Amniotic epithelial cell (primary cell): ENCODE measurements at places on chromosomes 3 and 15.

DNA sequence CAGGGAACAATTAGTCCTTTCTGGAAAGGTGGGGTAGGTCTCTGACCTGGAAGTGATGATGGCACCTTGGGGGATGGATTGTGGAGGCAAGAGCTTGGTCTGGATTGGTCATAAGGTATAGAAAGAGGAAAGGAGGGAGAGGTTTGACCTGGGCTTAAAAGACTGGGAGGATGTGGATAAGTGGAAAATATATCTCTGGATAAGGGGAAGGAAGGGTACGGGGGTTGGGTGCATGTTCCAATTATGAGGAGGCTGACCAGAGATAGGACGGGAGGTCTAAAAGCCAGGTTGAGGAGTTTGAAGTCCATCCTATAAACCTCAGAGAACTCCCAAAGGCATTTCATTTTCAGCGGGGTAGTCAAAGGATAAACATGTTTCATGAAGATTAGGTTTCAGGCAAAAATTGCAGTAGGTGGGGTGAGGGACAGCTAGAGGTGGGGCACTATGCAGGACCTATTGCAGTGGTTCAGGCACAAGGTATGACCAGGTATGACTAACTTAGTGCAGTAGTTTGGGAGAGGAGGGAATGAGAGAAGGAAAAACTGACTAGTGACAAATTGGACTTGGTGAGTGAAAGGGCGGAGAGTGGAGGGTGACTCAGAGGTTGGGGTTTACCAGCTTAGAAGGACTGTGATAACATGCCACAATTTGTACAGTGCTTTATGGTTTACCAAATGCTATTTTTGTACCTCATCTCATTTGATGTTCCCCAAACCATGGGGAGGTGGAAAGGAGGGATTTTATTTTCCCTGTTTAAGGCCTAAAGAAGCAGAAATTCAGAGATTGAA lies 10.7 kb downstream of the PDE8A start:
- peak; percentile 89 for DNase-seq

DNA sequence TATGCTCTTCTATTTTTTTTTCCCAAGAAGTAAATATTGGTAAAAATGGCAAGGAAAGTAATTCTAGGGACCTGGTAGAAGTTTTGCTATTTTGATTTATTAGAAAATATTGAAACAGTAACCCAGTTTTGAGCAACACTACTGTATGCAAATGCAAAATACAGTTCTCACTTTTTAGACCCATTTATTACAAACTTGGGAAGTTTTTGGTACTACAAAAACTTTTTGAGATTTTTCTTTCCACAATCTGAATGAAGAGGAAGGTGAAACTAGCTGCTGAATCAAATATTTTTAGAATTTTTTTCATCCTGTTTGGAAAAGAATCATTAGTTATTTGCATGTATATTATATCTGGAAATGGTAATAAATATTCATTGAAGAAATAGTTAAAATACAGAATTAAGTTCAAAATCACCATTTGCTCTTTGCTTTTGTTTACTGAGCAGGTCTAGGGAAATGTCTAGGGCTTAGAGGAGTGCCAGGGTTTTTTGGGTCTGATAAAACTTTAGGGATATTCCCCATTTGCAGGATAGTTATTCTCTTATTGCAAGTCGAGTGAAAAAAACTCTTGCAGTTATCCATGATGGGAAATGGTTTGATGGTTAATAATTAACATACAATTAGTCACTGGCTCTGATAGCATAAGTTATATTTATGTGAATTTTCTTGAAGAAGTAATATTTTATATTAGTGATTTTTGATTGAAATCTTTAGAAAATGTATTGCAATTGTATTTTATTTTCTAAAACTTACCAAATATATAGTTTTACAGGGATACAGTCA lies 47.0 kb downstream of the TCF12 start:
- no peak for DNase-seq

DNA sequence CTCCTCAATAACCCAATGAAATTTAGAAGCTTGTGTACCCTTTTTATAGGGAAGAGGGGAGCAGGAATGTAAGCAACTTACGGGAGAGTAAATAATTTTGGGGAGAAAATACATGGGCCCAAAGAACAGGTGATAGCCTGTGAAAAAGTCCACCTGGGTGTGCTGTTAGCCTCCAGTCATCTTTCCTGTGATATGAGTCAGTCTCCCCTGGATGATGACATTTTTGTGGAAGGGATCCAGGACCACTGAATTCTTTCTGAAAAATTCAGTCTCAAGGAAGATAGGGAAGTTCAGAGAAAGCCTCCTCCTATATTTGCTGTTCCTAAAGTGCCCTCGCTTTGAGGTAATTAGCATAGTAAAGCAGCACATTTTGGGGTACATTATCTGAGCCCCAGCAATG lies 149.8 kb downstream of the SQOR start:
- DNase-seq: no peak

DNA sequence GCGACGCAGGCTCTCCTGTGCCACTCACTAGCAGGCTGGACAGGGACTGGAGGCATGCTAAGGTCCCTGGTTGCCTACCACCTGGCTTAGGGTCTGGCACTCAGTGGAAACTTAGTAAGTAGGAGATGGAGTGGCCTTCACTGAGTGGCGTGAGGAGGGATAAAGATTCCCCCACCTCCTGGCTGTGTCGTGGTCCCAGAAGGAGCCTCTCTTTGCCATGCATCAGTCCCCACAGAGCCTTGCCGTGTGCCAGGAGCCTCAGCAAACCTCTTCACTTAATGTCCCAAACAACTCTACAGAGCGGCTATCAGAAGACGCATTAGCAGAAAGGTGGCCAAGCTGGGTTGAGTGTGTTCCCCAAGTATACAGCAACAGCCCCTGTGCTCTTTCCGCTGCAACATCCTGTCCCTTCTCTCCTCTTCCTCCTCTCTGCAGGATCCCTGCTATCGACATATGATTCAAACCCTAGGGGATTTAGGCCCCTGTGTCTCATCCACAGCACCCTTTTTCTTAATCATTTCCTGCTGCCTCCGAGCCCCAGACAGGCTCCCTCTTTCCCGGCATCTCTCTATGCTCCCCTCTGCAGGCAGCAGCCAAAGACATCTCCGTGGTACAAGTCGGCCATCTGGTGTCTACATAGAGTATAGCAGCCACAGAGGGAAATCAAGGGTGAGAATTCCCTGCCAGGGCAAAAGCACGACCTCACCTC lies 66.7 kb downstream of the SLC6A1 start:
- DNase-seq: peak; percentile 52

DNA sequence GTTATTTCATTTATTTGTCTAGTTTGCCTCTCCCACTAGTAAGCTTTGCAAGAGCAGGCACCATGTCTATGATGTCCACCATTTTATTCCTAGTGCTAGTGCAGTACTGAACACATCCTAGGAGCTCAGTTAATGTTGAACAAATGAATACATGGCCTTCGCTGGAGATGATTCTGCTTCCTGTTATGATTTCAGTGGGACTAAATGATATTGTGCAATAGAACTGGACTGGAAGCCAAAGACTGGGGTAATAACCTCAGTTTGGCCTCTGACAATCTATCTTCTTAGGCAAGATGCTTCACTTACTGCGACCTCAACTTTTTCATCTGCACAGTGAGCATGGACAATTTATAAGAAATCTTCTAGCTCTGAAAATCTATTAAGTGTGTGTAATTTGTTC lies 191.3 kb downstream of the ADAMTSL3 start:
- DNase-seq: peak; percentile 99

GRCh38 chr3:107401301-107401700 lies 24.1 kb downstream of the CCDC54 start:
- no peak for DNase-seq

DNA sequence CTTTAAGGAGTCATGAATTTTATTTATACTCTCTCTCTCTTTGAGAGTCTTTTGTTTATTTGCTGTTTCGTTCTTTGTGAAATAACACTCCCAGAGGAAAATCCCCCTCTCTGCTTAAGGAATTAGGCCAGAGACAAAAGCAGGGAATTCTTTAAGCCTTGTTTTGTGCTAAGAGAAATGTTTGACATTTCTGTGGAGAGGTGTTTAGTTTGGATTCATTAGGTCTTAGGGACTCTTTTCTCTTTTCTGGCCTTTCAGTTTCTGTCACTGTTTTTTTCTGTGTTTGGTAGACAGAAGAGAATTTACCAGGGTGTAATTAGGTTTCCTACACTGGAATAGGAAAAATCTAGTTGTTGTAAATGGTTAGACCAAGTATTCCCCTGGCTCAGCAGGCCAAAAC lies 241.8 kb upstream of the NR2F2 start:
- DNase-seq: no peak

DNA sequence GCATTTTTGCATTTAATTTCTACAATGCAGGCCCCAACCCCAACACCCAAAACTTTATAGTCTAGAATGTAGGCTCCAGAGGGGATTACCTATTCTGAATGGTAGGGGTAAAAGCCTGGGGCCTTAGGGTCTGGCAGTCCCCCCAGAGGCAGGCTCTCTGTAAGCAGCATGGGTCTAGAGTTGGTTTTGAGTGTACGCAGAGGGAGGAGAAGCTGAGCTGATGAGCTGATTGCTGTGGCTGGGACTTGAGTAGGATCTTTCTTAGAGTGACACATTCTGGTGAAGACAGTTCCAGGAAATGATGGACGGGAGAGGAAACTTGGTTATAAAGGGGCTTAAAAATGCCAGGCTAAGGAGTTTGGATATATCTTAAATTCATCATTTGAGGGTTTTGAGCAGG lies 2.1 kb downstream of the LPP start:
- DNase-seq: no peak

- no peak for DNase-seq
Measured at GRCh38 chr3:145269106-145269505, 891.9 kb downstream of the PLOD2 start.

DNA sequence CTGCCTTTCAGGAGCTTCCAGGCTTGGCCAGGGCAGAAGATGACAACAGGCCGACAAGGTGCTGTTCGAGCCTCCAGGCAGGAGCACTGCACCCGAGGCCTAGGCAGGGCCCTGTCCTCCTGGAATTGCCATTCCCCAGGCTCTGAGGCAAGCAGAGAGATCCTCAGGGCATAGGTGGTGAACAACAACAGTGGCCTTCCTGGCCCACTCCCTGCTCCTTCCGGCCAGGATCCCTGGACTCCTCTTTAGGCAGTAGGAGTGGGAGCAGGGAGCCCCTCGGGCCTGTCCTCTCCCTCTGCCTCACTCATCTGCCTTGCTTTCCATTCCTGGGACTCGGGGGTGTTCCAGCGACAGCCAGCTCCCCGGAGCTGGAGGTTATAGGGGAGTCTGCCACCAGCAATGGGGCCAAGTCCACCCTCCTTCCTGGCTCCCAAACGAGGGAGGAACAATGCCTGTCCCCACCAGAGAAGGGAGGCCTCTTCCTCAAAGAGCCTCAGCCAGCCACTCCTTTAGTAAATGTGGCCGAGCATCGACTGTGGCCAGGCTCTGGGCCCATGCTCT lies 135.0 kb downstream of the NUP210 start:
- no peak for DNase-seq

GRCh38 chr3:29438580-29438979 lies 157.7 kb downstream of the RBMS3 start:
- DNase-seq: peak; percentile 55

DNA sequence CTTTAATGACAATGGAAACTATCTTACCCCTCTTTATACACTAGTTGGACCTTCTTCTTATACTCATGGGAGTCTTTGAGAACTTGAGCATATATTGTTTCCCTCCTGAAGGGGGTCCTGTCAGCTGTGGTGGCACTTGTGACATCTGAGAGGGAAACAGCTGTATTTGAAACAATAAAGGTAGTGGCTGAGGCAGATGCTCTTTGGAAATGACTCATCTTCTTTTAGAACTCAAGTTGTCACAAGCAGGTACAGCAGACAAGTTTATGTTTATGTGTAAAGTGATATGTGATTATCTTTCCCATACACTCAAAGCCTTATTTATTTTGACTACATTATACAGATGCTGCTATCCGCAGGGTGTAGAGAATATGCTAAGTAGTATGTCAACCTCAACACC lies 220.0 kb upstream of the GRM7 start:
- no peak for DNase-seq

DNA sequence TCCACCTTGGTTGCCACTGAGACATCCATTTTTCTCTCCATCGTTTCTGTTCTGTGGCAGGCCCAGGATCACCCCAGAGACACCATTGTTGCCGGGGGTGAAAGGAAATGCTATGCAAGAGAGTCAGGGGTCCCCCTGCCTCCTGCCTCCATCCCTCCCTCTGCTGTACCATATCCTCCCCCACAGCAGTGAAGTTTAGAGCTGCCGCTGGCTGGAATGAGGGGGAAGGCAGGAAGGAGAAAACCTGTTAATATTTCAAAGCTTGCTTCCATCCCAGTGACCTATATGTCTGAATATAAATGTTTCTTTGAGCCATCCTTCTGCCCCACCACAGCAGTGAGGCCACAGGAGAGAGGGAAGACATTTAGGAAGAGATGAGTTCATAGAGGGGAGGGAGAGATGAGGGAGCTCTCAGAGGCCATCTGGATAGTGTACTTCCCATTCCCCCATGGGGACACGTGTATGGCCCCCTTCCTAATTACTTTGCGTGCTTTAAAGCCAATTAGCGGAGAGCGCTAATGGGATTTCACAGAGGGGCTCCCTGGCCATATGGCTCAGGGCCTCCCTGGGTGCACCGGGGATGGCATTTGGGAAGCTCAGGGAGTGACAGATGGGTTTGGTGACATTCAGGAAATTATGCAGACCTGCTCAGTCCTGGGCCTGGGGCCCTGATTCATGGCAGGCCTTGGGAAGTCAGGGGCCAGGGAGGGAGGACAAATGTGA lies 40.4 kb upstream of the CHRNB4 start:
- DNase-seq: no peak

DNA sequence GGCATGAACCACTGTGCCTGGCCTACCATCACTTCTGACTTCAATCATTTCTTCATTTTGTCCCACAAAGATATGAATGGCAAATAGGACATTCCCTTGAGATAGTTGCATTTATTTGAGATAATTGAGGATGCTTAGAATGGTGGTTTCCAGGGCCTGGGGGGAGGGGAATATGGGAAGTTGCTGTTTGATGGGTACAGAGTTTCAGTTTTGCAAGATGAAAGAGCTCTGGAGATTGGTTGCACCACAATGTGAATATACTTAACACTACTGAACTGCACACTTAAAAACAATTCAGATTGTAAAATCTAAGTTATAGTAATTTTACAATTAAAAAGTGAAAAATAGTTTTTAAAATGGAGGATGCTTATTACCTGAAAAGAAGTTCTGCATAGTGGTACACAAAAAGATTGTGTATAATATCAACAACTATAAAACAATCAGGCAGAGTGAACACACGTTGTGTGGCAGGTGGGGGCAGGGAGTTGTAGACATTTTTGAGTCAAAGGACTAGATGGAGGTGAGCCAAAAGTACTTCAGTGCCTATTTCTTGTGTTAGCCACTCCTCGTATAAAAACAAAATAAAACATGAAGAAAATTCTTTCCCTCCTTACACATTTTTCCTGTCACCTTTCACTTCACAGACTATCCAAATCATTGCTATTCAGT lies 18.5 kb upstream of the RIOX2 start:
- DNase-seq: no peak

GRCh38 chr3:39178553-39178952 lies 13.8 kb downstream of the XIRP1 start:
- DNase-seq: no peak

- DNase-seq: no peak
Measured at GRCh38 chr3:65953881-65954733, 84.6 kb downstream of the MAGI1 start.

DNA sequence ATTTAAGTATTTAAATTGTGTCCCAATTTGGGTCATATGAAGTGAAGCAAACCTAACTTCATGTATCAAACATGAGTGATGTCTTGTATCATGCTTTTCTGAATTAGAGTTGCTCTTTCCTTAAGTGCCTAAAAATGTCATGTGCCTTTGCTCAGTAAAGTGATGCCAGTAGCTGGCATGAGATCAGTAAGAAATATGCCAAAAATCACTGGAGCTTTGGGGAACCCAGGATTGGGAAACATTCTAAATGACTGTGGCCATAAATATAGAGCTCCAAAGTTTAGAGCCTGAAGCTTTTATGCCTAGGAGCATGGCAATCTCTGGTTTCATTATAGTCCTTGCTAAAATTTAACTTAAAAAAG lies 33.8 kb downstream of the RBMS3 start:
- no peak for DNase-seq
